Spleen (tissue), 13 donors: ENCODE measurements at places on chromosomes 6 and 20. TPM values are rescaled to one million over a fixed set of nuclear protein-coding genes. Genes with fewer than 3 reads are reported as not detected.

HSD17B8 gene
- total RNA-seq = 9.6 TPM

LPA gene
- not detected for total RNA-seq

PM20D2 gene
- 9.9 TPM for total RNA-seq

HRH3 gene
- not detected for total RNA-seq

ENPP3 gene
- total RNA-seq = 0.43 TPM
